Forelimb muscle (tissue), 1 donor: ENCODE measurements at places on chromosomes 5 and 9.

- no peak for DNase-seq
These were observed 96.0 kb downstream of the GALNT10 start for GRCh38 chr5:154286557-154286956.

- no peak for DNase-seq
These were observed 476.1 kb upstream of the ACO1 start for GRCh38 chr9:31908158-31908890.

DNA sequence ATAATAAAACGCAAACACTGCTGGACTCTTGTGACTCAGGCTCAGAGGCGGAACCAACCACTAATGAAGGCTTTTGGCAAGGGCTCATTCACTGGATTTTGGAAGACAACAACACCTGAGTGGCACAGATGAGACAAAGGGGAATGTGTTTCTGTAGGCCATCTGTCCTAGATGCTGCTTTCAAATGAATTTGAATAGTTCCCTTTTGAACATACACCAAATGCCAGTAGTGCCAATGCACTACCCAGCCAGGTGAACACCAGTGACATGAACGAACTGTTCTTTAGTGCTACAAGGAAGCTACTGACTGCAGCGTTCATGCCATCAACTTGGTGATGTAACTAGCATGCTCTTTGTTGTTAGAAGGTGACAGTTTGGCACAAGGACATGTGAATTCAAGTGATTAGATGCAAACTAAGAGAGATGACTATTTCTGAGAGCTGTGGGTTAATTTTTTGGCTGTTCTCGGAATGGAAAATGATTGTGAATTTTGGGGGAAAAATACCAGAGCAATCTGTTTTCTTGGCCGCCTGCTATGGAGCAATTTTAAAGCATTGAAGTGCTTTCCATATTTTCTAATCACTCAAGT is 173.7 kb downstream of the SLC24A2 start:
- DNase-seq: no peak

DNA sequence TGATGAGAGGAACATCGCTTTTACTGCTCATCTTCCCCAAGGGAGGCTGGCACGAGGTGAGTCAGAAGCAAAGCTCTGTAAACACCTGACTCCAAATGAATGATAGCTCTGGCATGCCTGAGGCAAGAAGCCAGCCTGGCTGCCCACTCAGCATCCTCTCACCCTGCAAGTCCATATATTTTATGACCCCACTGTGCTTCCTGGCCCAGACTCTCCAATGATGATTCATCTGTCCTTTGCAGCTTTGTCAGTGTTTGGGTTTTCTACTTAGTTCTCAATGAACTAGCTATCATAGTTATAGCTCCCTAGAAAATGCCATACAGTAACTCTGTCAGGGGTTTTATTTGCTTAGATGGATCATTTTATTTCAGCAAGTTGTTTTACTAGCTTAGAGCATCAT is 52.1 kb upstream of the FSTL4 start:
- no peak for DNase-seq

DNA sequence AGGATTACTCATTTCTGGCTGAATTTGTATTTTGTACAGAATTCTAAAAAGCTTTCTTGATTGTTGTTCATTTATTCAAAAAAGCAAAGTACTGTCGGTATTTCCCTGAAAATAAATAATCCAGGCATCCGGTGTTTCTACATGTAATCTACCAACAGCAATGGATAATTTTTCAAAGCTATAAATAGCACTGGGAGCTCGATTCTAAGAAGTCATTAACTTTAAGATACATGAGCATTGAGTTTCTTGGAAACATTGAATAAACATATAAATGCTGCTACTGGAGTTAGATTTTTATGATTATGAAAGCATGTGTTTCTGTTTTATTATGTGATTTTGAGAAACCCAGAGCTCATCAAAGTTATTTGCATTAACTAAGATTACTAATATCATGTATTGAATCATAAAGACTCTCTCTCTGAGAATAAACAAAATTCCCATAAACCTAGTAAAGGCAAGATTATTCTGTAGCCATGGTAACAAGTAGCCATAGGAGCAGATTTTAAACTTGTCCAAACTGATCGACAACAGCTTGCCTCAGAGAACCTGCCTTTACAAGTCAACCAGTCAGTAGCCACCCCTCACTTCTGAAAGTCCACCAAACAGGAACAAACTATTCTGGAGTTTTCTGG is 197.0 kb downstream of the DRD1 start:
- DNase-seq: no peak

DNA sequence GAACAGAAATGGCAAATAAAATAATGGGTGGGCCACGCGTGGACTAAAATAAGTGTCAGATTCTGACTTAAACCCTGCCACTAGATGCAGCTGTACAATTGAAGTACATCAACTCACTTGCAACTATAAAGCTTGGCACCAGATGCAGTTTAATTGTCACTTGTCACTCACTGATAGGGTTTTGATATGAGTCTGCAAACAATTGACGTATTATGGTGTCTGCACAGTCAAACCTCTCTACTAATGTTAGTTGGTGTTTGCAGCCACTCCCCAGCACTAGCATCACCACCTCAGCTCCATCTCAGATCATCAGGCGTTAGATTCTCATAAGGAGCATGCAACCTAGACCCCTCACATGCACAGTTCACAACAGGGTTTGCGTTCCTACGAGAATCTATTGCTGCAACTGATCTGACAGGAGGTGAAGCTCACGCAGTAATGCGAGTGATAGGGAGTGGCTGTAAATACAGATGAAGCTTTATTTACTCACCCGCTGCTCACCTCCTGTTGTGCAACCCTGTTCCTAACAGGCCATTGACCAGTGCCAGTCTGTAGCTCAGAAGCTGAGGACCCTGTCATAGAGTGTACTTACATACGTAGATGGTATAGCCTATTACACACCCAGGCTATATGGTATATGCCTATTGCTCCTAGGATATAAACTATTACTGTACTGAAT is 72.1 kb upstream of the SEMA6A start:
- DNase-seq: no peak

DNA sequence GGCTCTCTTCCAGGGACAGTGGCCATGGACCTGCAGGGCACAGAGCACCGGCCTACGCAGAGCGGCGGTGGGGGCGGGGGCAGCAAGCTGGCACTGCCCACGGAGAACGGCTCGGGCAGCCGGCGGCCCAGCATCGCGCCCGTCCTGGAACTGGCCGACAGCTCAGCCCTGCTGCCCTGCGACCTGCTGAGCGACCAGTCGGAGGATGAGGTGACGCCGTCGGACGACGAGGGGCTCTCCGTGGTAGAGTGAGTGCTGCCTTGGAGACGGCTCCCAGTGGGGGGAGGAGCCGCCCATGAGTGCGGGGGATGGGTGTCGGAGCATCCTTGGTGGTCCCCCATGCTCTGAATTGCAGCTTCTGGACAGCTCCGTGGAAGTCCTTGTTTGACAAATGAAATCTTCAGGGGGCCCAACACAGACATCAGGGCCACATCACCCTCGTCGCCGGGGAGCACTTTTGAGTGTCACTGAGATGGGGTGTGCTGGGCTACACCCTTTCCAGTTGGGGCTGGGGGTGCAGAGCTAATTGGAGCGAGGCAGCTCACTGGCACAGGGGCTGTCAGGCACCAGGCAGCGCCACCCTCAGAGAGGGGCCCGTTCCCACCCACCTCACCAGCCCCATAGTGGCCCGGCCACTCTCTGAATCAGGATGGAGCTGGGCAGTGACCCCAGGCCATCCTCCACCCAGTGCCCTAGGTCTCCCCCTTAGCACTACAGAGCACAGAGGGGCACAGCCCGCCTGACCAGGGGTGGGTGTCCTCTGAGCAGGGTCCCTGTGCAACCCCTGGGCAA is 70.9 kb downstream of the KCNT1 start:
- DNase-seq: no peak

DNA sequence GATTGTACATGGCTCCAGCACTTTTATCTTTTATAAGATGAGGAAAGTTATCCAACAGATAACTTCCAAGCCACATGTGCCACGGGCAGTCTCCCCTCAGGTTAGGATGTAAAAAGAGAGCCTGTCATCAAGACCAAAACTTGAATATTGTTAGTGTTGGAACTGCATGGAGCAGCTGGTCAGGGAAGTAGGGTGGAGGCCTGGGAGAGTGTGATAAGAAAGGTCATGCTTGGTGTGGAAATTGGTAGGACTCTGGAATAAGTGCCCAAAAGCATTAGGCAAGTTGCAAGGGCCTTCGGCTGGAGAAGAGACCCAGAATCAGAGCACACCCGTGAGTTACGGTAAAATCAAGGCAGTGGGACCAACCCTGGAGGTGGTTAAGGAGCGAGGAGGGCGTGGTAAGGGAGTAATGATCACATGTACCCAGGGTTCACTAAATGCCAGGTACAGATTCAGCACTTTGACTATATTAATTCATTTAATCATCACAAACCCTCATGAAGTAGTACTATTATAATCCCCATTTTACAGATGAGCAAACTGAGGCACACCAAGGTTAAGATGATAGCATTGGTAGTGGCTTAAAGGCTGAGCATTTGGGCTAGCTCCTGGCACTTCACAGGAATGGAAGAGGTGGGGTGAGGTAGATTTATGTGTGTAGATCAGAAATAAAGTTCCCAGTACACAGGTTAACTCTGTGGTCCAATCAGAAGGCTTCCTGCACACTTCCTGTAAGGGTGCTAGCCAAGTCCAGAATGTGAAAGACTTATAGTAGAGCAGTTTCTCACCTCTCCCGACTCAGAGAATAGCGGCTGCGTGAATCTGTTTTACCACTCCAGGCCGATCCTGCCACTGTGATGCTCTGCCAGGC is 96.5 kb upstream of the ZNF608 start:
- no peak for DNase-seq
